ENCODE measurements at places on chromosomes 1 and 21. TPM values are rescaled to one million over a fixed set of nuclear protein-coding genes. Genes with fewer than 3 reads are reported as not detected.

FMO3 gene
- total RNA-seq: 19.3 TPM

ERG gene
- total RNA-seq: 21.0 TPM

CA6 gene
- total RNA-seq: not detected

PRAMEF18 gene
- total RNA-seq: not detected

LRRN2 gene
- total RNA-seq: 2.0 TPM

- no peak for DNase-seq
These were observed 65.7 kb downstream of the TMCO4 start for GRCh38 chr1:19734056-19734455.

- DNase-seq: no peak
These were observed 281.5 kb downstream of the NEGR1 start for GRCh38 chr1:72000809-72001208.

DNA sequence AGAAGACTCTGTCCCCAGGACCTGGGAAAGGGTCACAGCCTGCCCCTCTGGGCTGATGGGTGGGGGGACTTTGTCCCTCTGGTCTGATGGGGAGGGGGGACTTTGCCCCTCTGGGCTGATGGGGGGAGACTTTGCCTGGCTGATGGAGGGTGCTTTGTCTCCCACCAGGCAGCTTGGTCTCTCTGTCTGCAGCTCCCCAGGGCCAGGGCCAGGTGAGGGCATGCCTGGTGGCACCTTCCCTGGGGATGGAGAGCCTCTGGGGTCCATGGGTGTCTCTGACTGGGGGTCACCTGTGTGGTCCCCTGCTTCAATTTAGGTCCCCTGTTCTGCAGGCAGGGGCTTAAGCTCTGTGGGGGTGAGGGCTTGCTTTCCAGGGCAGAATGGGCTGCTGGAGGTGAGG lies 23.5 kb upstream of the TTC34 start:
- DNase-seq: no peak

- DNase-seq: no peak
These were observed 1.8 kb downstream of the ZNF669 start for GRCh38 chr1:247102381-247102780.

GRCh38 chr21:32463889-32464300 lies 51.4 kb downstream of the EVA1C start:
- no peak for DNase-seq

DNA sequence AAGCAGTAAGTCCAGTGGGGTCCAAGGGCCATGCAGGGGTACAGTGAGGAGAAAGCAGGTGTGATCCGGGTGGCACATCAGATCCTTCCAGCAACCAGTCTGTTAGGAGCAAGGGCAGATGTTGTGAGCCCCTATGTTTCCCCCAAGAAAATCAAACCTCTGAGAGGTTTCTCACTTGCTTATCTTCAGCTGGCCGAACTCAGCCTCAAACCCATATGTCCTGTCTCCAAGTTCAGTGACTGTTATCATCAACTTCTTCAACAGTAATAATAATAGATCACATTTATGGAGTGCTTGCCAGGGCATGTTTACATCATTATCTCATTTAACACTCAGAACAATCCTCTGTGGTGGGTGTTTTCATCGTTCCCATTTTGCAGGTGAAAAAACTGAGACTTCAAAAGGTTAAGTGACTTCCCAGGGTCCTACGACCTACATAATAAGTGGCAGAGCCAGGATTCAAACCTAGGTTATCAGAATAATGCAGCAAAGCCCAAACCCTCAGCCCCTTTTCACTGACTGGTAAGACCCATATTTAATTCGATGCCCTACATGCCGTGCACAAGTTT lies 3.3 kb downstream of the CAPN2 start:
- no peak for DNase-seq

- DNase-seq: no peak
These were observed 11.8 kb downstream of the RIIAD1 start for GRCh38 chr1:151733126-151733525.

GRCh38 chr1:236167154-236167553 lies 24.8 kb downstream of the GPR137B start:
- no peak for DNase-seq

GRCh38 chr1:177923441-177923840 lies 46.4 kb downstream of the SEC16B start:
- no peak for DNase-seq

- no peak for DNase-seq
These were observed 41.5 kb downstream of the UBE4B start for GRCh38 chr1:10074059-10074851.

- DNase-seq: no peak
These were observed 551.7 kb downstream of the MATN1 start for GRCh38 chr1:30171537-30172298.

DNA sequence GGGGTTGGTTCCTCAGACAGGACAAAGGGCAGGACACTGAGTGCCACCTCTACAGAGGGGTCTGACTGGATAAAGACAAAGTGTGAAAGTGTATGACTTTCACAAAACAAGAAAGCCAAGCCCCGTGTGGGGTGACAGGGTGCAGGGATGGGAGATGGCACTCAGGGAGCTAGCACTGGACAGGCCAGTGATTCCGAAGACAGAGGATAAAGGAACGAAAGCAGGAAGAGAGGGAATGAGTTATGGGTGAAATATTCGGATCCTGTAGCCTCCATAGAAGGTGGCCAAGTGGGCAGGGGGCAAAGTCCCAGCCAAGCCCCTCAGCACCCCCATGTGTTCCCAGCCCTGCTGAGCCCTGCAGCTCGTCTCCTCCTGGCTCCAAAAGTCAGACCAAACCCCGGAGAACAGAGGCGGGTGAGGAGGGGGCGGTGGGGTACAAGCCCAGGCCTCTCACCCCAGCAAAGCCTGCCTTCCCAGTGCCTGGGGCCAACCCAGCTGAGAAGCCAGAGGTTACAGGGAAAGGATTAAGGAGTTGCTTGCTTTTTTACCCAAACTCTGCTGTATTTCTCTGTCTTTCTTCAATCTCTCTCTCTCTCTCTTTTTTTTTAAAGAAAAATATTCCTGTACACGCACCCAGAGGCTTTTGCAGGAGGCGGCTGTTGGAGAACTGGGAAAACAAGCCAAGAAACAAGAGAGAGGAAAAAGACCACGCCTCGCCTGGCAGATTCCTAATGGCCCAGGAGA lies 14.0 kb upstream of the WASF2 start:
- no peak for DNase-seq

- DNase-seq: no peak
These were observed 543.7 kb downstream of the NPHP4 start for GRCh38 chr1:5448486-5448885.
